Left lung (tissue), 14 donors: ENCODE measurements at places on chromosomes 13 and 19. TPM values are rescaled to one million over a fixed set of nuclear protein-coding genes. Genes with fewer than 3 reads are reported as not detected.
A peak's percentile ranks its signal among the peaks of the same experiment; 100 is the strongest.

GRCh38 chr13:22110368-22110767 is 439.5 kb downstream of the FGF9 start:
- DNase-seq, result no peak

GRCh38 chr19:1286487-1287353 is 1.0 kb downstream of the EFNA2 start:
- no peak for DNase-seq

- DNase-seq, result peak; percentile 24
These were observed 18.3 kb downstream of the ATP4B start for GRCh38 chr13:113639616-113640262.

- DNase-seq, result no peak
These were observed 29.7 kb downstream of the NKPD1 start for GRCh38 chr19:45130888-45131615.

- no peak for DNase-seq
These were observed 391.2 kb downstream of the KLF12 start for GRCh38 chr13:73742982-73743381.

- no peak for DNase-seq
These were observed 1456.1 kb upstream of the MIR17HG start for GRCh38 chr13:89891416-89891815.

GRCh38 chr19:39525205-39525604 is 7.4 kb downstream of the EID2B start:
- no peak for DNase-seq

DNA sequence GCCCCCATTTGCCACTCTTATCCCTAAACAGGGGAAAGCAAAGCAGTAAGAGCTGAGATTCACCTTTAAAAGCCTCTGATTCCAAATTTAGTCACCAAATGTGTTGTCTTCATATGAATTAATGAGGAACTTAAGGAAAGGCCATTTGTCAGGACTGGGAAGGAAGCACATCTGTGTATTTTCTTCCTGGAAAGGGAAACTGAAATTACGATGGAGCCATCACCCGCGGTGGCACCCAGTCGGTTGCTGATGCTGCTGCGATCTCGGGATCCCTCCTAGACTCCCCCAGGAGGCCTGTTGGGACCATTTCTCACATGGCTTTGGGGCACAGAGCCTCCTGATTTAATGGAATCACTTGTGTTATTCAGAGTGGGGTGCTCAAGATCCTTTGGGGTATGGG is 7.4 kb upstream of the IL4I1 start:
- no peak for DNase-seq

- no peak for DNase-seq
These were observed 12.6 kb upstream of the RAB20 start for GRCh38 chr13:110574161-110574560.

DNA sequence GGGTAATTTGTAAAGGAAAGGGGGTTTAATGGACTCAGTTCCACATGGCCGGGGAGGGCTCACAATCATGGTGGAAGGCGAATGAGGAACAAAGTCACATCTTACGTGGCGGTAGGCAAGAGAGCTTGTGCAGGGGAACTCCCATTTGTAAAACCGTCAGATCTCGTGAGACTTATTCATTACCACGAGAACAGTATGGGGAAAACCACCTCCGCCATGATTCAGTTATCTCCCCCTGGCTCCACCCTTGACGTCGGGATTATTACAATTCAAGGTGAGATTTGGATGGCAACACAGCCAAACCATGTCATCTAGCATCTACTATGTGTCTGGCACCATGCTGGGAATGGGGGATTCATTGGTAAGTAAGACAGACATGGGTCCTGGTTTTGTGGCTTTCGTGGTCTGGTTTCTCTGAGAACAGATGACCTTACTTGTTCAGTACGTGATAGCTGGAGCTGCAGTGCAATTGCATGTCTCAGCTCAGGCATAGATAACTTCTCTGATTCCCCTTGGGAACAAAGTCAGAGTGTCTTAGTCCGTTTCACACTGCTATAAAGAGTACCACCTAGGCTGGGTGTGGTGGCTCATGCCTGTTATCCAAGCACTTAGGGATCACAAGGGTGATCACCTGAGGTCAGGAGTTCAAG is 8.3 kb downstream of the ZNF554 start:
- DNase-seq, result no peak

GRCh38 chr13:80740071-80740470 is 399.1 kb upstream of the SPRY2 start:
- no peak for DNase-seq

DNA sequence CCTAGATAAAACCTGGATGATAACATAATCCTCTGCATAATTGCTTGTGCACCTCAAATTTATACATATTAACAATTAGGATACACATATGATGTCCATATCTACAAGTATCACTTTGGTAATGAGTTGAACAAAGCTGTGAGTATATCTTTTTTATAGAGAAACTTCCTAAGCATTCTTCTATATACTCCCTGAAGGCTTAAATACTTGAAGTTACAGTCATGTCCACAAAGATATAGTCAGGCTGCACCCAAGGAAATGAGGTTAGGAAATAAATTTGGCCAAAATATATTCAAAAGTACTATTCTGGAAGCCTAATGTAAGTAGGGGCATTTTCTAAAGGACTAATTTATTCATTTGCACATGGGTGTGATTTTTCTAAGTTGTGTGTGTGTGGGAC is 761.5 kb downstream of the PCDH9 start:
- no peak for DNase-seq

GRCh38 chr19:48874303-48875135 is 2.3 kb downstream of the PPP1R15A start:
- DNase-seq, result no peak

DNA sequence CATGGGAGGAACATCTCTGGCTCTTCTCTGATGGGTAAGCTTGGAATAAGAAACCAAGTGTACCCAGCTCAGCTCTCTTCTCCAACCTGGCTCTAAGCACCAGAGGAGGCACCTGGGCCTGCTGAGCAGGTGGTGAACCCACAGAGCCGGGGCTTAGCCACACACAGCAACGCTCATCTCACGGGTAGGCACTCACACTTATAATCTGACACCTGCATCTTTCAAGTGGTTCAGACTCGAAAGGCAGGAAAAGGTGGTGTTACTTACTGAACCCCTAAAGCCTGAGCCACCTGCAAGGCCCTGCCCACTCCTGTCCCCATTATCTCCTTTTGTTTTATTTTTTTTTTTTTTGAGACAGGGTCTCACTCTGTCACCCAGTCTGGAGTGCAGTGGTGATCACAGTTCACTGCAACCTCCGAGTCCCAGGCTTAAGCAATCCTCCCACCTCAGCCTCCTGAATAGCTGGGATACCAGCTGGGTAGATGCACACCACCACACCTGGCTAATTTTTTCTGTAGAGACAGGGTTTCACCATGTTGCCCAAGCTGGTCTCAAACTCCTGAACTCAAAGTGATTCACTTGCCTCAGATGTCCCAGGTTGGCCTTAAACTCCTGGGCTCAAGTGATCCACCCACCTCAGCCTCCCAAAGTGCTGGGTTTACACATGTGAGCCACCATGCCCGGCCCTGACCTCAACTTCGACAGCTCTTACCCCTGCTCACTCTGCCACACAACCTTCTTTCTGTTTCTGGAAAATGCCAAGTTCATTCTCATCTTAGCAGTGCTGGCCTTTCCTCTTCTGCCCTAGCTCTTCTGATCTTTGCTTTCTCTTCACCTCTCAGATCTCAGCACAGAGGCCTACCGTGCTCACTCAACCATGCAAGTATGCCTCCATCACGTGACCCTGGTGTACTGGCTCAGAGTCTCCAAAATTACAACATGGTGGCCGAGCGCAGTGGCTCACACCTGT is 9.7 kb downstream of the FBXL12 start:
- DNase-seq, result no peak

DNA sequence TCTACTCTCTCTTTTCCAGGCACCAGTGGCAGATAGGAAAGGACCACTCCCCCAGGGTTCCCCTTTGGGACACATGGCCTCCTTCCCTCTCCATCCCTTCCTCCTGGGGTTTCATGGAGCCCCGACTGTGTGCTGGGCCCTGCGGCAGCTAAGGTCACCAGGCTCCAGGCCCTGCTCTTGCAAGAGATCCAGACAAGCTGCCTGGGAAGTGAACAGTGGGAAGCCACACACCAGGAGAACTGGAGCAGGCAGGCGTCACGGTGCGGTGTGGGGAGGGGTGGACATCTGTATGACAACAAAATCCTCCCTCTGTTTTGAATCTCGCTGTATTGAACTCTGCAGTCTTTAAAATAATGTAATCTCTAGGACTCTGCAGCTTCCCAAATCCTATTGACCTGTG is 330.1 kb downstream of the UQCRFS1 start:
- DNase-seq, result no peak

GRCh38 chr13:100350601-100351000 is 238.0 kb downstream of the GGACT start:
- peak; percentile 53 for DNase-seq

DNA sequence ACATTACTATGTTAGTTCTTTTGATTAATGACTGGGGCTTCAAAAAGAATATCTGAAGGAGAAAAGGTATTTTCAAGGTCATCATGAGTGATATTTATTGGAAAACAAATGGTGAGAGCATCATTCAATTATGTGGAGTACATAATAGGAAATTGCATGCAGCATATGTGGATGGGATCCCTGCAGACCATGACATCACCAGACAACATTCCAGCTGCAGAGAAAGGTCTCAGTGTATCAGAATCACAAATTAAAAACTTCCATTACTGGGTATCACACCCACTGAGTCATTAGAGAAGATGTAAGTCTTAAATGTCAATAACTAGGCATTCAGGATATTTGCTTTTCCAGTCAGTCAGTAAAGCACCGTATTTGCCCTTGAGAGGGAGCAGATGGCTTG is 574.4 kb upstream of the SLC10A2 start:
- DNase-seq, result no peak

OR7A5 gene
- not detected for polyA plus RNA-seq
